ENCODE measurements at places on chromosomes 13 and 19. TPM values are rescaled to one million over a fixed set of nuclear protein-coding genes. Genes with fewer than 3 reads are reported as not detected.

Gene ZNF568
- 7.2 TPM for polyA plus RNA-seq

Gene PGLYRP2
- not detected for polyA plus RNA-seq

GRCh38 chr19:6457958-6458694 lies 1.5 kb downstream of the SLC25A23 start:
- DNase-seq = no peak
- H3K4me1 ChIP-seq = no peaks in the 10 kb centered on the region
- no peak overlapping the region for H3K27ac ChIP-seq
- H3K4me3 ChIP-seq = peak overlapping the region; percentile 84

Gene ZDHHC20
- polyA plus RNA-seq = 10.6 TPM

- H3K4me1 ChIP-seq = peaks cover 19% of the 10 kb centered on the region
- no peaks in the 10 kb centered on the region for H3K27me3 ChIP-seq
- H3K36me3 ChIP-seq = peaks cover 36% of the 10 kb centered on the region
- H3K4me3 ChIP-seq = no peak overlapping the region
- no peak overlapping the region for H3K27ac ChIP-seq
Measured at GRCh38 chr19:4721196-4721595, 2.4 kb downstream of the DPP9 start.

DNA sequence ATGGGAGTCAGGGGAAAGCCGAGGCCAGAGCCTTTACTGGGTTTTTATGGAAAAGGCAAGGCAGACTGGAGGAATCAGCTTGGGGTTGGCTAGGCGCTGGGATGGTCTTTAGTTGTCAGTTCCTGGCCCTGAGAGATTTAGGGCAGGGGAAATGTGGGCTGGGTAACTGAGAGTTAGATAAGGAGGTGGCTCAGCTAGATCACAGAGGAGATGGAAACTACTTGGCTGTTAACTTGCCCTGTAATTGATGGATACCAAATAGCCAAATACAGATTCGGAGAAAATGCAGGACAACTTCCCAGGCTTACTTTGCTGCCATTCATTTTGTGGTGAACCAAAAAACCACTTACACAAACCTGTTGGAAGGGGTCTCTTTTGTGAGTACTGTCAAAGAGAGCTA lies 54.0 kb downstream of the LRCH1 start:
- no peak for DNase-seq
- H3K4me1 ChIP-seq = peaks cover 8% of the 10 kb centered on the region
- no peak overlapping the region for H3K4me3 ChIP-seq
- H3K36me3 ChIP-seq = no peaks in the 10 kb centered on the region
